ENCODE measurements at places on chromosomes 2 and 18. TPM values are rescaled to one million over a fixed set of nuclear protein-coding genes. Genes with fewer than 3 reads are reported as not detected.

DNA sequence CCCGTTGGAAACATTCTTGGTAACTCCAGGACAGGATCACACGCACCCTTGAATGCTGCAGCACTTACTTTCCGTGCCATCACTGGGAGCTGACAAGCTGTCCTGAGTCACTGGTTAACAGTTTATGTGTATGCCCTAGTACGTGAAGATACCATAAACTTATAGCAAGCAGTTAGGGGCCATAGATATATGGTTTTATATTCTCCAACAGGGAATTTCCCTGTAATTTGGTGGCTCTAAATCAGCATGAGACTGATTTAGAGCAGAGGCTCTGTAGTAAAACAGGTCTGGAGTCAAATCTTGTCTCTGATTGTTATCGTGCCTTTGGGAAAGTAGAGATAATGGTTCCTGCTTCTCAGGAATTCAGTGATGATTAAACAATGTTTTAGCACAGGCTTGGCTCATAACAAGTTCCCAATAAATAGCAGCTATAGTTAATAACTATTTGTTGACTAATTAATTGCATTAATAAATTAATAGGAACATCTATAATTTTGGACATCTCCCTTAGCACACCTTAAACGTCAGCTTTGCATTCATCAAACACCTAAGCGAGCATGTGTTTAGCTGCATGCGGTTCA, 215.2 kb downstream of the VAPA start:
- no peak for DNase-seq
- H3K27ac ChIP-seq: no peak overlapping the region
- H3K4me1 ChIP-seq: no peaks in the 10 kb centered on the region
- H3K27me3 ChIP-seq: no peaks in the 10 kb centered on the region
- H3K36me3 ChIP-seq: no peaks in the 10 kb centered on the region

DNA sequence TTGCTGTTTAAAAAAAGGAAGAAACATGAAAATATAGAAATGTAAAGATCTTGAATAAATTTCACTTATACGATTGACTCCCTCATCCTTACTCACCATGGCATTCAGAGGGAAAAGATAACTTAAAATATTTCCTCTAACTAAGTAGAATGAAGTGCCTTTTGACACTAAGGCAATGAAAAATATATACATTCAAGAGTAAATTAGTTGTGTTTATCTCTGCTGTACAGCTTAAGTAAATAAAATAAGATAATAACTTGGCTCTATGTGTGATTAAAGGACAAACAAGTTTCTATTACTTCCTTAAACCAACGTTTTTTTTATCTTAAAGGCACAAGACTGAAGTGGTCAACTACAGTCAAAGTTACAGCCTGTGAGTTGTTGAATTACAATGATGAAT, 142.3 kb upstream of the LRRTM4 start:
- no peak for DNase-seq
- H3K4me1 ChIP-seq: no peaks in the 10 kb centered on the region
- H3K27me3 ChIP-seq: no peaks in the 10 kb centered on the region
- H3K36me3 ChIP-seq: no peaks in the 10 kb centered on the region
- no peak overlapping the region for H3K27ac ChIP-seq

MC5R gene
- polyA plus RNA-seq: not detected

DNA sequence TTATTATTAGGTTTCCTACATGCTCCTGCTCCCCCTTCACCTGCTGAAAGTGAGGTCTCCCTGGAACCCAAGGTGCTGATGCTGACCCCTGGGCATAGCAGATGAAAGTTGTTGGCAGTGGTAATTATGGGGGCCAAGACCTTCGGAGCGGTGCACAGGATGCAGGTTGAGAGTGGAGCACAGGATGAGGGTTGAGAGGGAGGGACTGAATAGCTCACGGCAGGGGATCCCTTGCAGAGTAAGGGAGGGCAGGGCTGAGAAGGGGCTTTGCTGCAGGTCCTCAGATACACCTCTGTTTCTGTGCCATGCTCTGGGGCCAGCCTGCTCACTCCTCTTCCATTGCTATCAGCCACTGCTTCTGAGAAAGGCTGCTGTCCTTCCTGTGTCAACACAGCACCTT, 163.3 kb downstream of the FHOD3 start:
- no peak for DNase-seq
- H3K27me3 ChIP-seq: no peaks in the 10 kb centered on the region
- no peaks in the 10 kb centered on the region for H3K36me3 ChIP-seq

MROH2A gene
- 0.54 TPM for polyA plus RNA-seq

SERPINB11 gene
- polyA plus RNA-seq: not detected

DES gene
- 99.4 TPM for polyA plus RNA-seq

PAX8 gene
- 0.45 TPM for polyA plus RNA-seq
